Stimulated activated CD8-positive, alpha-beta memory T cell treated with anti-CD3 and anti-CD28 coated beads, Interleukin-7, amount 100 ng/mL, for 24 hours (primary cell): ENCODE measurements at places on chromosomes 3 and 15.

DNA sequence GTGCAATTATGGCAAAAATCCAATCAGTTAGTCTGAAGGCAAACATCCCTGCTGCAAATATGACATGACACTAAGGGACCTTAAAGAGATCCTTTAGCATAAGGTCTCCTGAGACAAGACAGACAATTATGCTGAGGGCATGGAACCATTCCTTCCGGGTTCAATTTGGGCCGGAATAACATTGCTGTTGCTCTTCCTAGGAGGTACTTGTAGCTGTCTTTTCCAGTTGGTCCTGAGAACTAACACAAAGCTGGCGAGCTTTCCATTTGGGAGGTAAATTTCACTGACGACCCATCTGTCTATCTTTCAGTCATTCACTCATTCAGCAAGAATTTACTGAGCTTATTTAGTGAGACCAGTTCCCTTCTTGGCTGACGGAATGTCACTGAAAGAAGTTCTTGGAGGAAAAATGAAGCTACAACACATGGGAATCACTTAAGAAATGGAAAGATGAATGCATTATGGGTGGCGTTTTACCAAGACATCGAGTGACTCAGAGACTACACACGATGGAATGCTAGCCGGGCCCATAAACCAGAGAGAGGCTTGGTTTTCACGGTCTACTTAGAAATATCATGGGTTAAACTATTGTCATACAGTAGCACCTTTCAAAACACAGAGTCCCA is 215.5 kb downstream of the PDZRN3 start:
- DNase-seq = no peak

GRCh38 chr3:179695672-179696313 is 43.0 kb downstream of the USP13 start:
- DNase-seq = no peak

GRCh38 chr15:81880314-81880713 is 165.5 kb downstream of the MEX3B start:
- DNase-seq = no peak

DNA sequence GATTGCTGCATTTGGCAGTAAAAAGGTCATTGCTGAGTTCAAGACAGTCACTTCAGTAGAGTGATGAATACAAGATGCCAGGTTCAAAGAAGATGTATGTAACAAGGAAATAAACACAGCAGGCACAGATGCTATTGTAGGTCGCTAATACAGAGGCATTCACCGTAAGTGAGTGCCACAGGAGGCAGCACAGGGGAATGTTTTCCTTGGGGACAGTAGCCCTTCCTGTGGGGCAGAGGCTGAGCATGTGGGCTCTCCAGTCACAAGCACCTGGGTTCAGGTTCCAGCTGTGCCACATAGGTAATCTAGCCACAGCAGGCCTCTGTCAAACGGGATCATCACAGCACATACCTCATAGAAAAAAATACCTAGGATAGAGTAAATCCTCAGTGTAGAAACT is 86.3 kb downstream of the RSL24D1 start:
- DNase-seq = no peak

- no peak for DNase-seq
Observed at GRCh38 chr3:119628390-119628789, 30.7 kb downstream of the PLA1A start.

DNA sequence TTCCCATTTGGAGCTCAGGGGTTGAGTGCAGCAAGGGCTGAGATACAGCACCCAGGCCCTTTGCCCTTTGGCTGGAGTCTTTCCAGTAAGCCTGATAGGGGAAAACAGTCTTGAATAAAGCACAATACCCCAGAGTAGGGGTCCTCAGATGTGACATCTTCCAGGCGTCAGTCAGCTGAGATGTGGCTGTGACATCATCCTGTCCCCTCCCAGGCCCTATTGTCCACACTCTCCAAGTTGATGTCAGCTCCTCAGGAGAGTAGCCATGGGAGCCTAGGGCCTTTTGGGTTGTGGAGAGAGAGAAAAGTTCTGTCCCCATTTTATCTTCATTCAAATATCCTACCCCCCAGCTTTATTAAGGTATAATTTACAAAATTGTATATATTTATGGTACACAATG is 92.5 kb downstream of the CACNA2D3 start:
- DNase-seq = no peak

DNA sequence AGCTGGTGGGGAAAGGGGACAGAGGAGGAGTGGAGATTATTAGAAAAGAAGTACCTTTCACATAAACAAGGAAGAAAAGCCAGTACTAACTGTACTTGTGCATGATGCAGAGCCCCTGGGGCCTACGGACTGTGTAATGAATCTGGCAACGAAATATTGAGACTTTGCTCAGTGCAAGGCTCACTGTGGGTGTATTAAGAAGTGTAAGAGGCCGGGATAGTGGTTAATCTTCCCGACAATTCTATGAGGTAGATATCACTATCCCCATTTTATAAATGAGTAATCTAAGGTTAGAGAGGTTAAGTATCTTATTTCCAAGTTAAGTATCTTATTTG is 89.5 kb downstream of the WDR76 start:
- DNase-seq = no peak

- no peak for DNase-seq
Observed at GRCh38 chr3:185912929-185913901, 24.6 kb downstream of the TRA2B start.

GRCh38 chr3:38003371-38003816 is 12.8 kb downstream of the VILL start:
- DNase-seq = no peak

DNA sequence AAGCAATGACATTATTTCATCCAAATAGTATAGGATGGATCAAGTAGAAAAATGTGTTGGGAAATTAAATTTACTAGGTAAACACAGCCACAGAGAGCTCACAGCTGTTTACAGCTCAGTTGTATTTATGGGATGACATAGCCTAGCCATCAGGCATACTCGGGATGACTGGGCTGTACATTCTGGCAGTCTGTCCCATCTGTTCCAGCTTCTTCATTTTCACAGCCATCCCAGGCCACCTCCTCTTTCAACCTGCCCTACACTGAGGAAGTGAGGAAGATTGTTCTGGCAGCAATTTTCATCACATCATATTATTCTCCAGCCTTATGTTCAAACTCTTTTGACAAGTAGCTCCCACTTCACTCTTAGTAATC is 98.4 kb upstream of the PFN2 start:
- DNase-seq = no peak

GRCh38 chr3:149095487-149095886 is 9.2 kb upstream of the HLTF start:
- DNase-seq = no peak

GRCh38 chr3:138567403-138567802 is 26.7 kb downstream of the CEP70 start:
- DNase-seq = no peak
